ENCODE measurements at places on chromosomes 16 and 17.

- peak; percentile 41 for DNase-seq
These were observed 39.7 kb downstream of the TBCD start for GRCh38 chr17:82791532-82791931.

DNA sequence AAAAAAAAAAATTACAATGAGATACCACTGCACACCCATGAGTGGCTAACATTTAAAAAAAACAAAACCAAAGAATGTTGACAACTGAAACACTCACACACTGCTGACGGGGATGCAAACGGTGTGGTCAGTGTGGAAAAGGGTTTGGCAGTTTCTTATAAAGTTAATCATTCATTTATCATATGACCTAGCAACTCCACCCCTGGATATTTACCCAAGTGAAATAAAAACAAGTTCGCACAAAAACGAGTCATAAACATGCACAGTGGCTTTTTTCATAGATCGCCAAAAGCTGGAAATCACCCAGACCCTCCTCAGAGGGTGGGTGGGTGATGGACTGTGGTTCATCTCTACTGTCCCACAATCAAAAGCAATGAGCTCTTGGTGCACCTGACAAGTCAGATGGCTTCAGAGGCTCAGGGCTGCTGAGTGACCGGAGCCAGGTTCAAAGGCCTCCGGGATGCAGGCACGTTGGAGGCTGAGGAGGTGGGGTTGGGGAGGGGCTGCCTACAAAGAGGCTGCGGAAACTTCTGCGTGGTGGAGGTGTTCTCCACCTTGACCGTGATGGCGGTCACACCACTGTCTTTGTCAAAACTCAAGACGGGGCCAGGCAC lies 14.2 kb downstream of the RAB40B start:
- DNase-seq, result no peak

DNA sequence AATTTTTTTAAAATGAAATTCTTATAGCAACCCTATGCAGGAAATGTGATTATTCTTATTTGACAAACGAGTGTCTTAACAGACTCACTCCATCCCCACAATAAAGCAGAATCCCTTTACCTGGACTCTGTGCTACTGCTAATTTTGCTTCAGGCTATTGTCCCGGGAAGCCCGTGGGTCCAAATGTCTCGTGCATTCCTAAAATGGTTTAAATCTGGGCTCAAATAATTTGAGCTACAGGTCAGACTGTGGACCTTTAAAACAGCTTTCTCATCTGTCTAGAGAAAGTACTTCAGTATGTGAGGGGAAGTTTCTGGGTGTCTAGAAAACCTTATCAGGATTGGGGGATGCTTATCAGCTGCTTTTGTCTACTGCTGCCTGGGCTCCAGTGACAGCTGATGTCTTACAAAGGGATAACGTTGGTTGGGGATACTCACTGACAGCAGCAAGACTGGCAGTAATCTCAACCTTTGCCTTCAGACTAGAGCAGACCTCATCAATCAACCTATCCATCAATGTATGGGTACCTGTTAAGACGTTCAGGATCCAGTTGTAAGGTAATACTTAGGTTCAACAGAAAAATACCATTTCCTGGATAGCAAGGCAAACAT lies 197.9 kb upstream of the CDH11 start:
- no peak for DNase-seq

DNA sequence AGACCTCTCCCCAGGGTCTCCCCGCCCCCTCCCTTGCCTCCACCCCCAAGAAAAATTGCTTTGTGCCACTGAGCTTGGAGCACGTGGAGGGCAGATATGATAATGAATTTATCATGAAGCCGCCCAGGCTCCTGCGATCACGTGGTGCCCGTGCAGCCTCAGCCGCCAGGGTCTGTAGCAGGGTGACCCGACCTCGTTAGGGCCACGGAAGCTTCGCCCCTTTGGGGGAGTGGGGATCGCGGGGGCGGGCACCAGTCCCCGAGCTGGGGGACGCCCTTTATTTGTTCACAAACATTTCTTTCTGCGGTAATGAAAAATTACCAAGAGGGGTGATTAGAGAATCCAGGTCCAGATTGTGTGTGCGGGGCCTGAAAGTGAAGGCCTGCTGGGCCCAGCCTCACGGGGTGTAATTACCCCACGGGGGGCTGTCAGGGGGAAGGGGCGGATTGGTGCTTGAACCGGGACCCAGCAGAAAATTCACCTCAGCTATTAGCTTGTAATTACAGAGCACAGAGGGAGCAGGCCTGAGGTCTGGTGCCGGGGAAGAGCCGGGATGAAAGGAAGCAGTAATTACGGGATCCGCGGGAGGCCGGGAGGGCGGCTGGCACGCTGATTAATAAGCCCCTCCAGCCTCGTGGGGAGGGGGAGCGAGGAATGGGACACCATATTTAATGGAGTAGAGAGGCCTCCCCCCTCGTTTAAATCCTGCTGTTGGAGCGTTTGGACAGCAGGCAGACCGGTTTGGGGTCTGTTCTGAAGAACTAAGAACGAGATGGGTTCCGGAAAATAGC lies 13.3 kb downstream of the GSE1 start:
- no peak for DNase-seq

GRCh38 chr17:60231234-60231633 lies 81.5 kb downstream of the CA4 start:
- DNase-seq, result no peak

- DNase-seq, result no peak
These were observed 26.6 kb upstream of the NLRP1 start for GRCh38 chr17:5610956-5611355.

GRCh38 chr16:85465328-85466303 lies 147.5 kb upstream of the GSE1 start:
- no peak for DNase-seq

- no peak for DNase-seq
These were observed 58.3 kb upstream of the ARHGAP44 start for GRCh38 chr17:12730931-12731521.

DNA sequence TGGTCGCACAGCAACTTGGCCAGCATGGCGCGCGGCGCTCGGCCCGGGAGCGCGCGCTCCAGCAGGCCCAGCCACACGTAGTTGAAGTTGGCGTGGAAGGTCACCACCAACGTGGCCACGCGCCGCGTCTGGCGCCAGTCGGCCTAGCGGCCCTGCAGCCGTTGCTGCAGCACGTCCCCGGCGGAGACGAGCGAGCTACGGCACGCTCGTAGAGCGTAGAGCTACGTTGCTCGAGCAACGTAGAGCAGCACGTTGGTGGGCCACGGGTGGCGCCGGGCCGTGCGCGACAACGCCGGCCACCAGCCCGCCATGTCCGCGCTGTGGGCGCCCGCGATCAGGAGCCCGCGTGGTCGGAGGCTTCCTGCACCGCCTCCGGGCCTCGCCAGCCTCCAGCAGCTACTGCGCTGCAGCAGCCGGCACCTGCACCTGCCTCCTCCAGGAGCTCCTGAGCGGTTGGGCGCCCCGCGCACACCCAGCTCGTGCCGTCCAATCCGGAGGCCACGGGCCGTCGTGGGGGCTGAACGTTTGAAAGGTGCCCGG lies 13.4 kb upstream of the SULT1A1 start:
- DNase-seq, result no peak
